ENCODE measurements at places on chromosomes 3 and 15.

DNA sequence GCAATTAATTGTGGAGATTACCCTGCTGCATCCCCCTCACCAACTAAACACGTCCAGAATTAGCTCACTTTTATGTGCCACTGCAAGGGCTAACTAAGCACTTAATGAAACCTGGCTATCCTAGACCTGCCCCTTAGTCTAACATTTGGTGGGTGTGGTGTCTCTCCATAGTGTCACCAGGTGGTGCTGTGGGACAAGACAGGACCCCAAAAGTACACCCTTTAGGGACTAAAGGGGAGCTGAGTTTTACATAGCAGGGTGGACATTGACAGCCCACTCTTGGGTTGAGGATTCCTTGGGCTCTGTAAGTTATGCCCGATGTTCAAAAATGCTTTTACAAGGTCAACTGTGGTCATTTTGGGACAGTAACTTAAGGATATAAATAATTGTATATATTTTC, 5.7 kb downstream of the DUT start:
- DNase-seq: peak; percentile 17

GRCh38 chr15:58148633-58149445, 10.7 kb downstream of the AQP9 start:
- DNase-seq: no peak

- no peak for DNase-seq
Observed at GRCh38 chr3:50672656-50673055, 2.1 kb upstream of the DOCK3 start.

DNA sequence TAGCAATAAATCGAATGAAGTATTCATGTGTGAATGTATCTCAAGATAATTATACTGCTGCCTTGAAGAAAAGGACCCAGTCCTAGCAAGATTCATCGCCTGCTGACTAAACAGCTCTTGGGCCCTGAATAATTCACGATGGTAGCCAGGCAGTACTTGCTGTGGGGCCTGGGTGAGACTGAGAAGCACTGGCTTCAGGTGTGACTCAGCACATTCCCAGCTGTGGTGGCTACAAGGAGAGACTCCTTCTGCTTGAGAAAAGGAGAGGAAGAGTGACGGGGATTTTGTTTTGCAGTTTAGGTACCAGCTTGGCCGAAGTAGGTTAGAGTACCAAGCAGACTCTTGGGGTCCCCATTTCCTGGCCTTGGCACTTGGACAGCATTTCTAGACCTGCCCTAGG, 47.6 kb upstream of the CD200R1L start:
- DNase-seq: no peak

GRCh38 chr3:31142543-31142942, 248.1 kb upstream of the GADL1 start:
- DNase-seq: no peak

- no peak for DNase-seq
Observed at GRCh38 chr15:52148403-52148802, 35.8 kb upstream of the BCL2L10 start.

DNA sequence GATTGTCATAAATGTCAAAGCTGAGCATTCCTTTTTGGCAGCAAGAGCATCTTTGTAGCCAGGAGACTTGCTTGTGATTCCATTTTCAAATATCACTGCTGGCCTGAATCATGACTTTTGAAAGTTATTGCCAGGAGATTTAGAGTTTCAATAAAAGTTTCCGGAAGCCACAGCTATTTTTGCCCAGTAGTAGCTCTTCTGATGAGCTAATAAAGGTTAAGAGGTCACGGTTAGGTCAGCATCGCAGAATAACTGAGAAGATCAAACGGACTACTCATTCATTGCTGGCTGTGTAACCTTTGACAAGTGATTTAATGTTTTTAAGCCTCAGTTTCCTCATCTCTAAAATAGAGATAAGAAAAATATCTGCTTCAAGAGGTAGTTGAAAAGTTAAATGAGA, 105.1 kb upstream of the ETV5 start:
- no peak for DNase-seq

Data from germinal center (tissue), 1 donor.